ENCODE measurements at places on chromosomes 16 and 17. TPM values are rescaled to one million over a fixed set of nuclear protein-coding genes. Genes with fewer than 3 reads are reported as not detected.

GRCh38 chr17:82751171-82751570, 694 bp upstream of the TBCD start:
- no peak for DNase-seq

GRCh38 chr17:62004388-62004787, 60.7 kb downstream of the MED13 start:
- no peak for DNase-seq

SPNS3 gene
- 8.7 TPM for total RNA-seq

DNA sequence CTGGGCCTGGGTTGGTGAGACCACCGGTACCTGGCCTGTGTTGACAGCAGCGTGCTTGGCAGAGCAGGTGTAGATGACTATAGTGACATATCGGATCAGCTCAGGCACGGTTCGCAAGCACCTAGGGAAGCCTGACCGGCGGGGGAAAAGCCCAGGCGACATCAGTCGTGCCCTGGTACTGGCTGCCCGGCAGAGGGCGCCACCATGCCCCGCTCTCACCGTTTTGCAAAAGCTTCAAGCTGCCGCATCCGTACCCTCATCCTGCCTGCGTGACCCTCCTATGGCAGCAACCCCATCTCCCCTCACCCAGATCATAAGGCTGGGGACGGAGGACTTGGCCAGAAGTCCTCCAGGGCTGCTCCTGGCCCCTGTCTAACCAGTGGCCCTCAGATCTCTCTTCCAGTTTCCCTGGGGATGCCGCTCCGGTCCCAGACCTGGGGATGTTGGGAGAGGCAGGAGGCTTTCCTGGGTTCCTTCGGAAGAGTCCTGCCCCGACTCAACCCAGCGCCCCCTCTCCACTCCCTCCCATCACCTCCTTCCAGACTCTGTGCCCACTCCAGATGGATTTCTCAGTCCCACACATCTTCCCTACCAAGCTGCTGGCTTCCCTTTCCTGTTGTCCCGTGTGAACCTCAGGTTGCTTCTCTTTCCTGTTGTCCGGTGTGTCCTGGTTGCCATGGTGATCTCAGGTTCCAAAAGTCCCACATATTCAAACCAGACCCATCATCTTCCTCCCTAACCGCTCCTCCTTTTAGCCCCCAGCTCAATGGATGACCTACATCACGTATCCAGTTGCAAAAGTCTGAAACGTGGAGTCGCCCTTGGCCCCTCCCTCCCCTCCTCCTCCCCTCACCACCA, 13.7 kb downstream of the ALOX12B start:
- peak; percentile 90 for DNase-seq

DNA sequence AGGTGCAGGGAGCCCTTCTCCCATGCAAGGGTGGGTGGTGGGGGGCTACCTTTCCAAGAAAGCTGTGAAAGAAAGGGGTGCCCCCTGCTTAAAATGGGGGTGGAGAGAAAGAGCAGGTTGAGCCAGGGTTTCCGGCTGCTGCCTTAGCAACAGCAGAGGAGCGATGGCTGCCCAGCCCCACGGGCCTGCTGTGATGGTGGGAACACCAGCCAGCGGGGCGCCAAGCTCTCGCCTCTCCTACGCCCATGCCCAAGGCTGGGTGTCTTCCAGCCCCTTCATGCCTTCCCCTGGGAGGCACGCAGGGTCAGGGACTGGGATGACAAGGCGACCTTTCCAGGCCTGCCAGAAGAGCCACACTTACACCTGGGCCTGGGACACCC, 3.0 kb downstream of the FMNL1 start:
- peak; percentile 35 for DNase-seq

PLCG2 gene
- 5.7 TPM for total RNA-seq

GRCh38 chr17:42061646-42062487, 11.5 kb upstream of the C17orf113 start:
- no peak for DNase-seq

PRSS27 gene
- total RNA-seq: 3.2 TPM

OR3A3 gene
- not detected for total RNA-seq

Data from activated naive CD4-positive, alpha-beta T cell treated with anti-CD3 and anti-CD28 coated beads, Interleukin-2, amount 50 U/mL, for 72 hours (primary cell).